ENCODE measurements at places on chromosomes 6 and 20.

- DNase-seq, result peak; percentile 57
Observed at GRCh38 chr6:116369964-116370759, 585 bp upstream of the DSE start.

- peak; percentile 80 for DNase-seq
Observed at GRCh38 chr6:19297880-19298279, 539.3 kb upstream of the ID4 start.

- no peak for DNase-seq
Observed at GRCh38 chr6:100809346-100809745, 71.8 kb downstream of the ASCC3 start.

GRCh38 chr6:1348675-1349074 is 36.8 kb downstream of the FOXQ1 start:
- DNase-seq, result no peak

- no peak for DNase-seq
Observed at GRCh38 chr20:42656130-42656529, 533.6 kb downstream of the PTPRT start.

DNA sequence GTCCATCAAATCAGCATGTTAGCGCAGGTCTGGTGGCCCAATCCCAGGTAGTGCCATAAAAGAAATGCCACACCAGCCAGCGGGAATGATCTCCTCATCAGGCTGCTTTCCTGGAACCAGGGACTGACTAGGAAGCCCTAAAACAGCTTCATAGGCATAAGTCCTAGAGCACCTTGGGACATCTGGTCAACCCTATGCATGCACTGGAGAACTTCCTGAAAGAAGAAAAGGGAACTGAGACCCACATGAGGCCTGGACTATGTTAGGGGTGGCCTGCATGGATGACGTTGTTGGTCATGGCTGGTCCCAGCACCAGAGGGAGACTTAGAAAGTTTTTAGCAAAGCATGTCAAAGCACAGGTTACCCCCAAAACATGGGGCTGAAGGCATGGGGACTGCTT is 7.6 kb upstream of the KCNK16 start:
- no peak for DNase-seq

DNA sequence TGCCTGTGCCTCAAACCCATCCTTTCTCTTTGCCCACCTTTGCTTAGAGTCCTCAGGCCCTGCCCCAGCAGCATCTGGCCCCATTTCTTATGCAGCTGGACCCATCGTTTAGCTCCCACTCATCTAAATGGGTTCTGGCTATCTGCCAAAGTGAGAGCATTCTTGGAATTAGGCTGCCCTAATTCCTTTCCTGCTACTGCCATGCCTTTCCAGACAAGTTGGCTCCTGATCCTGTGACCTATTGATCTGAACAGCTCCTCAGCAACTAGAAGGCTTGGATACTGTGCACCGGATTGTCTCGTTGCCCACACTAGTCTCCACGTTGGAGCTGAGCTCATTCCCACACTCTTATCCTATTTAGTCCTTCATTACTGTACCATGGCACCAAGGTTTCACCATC is 22.9 kb downstream of the DZANK1 start:
- no peak for DNase-seq

DNA sequence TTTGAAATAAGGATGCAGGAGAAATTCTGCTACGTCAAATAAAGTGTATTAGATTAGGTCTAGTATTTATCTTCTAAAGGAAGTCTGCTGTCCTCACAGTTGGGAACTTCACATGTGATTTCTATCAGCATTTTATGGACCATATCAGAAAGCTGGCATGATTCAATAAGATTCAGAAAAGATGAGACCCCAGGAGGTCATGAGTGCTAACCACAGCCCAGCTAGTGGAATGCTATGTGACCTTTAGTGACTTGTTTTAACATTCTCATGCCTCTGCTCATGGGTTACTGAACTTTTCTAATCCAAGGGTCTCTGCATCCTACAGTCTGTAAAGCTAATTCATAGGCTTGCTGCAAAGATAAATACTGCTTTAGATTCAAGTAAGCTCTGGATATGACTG is 150.1 kb downstream of the GMPR start:
- DNase-seq, result no peak

GRCh38 chr6:85923013-85923430 is 280.3 kb upstream of the SYNCRIP start:
- DNase-seq, result peak; percentile 55

DNA sequence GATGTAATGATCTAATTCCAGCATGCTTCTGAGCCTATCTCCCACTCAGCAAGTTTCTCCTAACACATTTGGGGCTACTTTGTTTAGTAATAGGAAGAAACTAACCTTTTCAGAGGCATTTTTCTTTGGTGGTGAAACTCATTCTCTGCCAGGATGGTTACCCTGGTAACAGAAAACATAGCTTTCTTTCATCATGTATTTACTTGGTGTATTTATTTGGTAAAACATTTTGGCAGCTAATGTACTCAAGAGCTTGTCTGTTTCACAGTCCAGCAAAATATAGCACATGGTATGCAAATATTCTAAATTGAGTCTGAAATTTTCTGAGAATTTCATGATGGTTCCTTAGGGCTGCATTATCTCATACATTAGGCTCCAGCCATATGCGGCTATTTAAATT is 100.0 kb downstream of the SLC35B3 start:
- DNase-seq, result peak; percentile 30

GRCh38 chr20:55159230-55159629 is 683.8 kb downstream of the DOK5 start:
- no peak for DNase-seq

- DNase-seq, result no peak
Observed at GRCh38 chr6:75449630-75450206, 43.9 kb downstream of the FILIP1 start.

DNA sequence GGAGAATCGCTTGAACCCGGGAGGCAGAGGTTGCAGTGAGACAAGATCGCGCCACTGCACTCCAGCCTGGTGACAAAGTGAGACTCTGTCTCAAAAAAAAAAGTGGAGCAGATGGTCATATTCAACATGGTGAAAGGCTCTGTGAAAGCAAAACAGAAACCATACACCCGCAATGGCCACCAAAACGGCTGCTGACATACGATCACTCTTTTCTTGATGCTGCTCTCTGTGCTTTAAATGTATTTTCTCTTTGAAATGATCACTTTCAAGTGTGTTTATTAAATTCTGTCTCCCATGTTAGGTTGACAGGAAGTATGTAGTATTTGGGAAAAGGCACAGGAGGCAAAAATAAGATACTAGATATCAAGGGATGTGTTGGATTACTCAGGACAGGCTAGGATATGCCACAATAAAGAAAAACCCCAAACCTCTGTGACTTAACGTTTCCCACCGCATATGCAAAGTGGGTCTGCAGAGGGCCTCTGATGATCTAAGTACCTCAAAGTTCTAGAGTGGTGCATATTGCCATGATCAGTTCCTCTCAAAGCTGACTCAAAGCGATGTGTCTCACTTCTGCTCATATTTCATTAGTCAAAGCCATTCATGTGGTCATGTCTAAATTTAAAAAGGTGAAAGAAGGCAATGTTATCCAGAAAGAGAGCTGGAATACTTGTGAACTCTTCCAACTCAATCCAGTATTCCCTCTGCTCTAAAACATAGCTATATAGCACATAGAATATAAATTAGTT is 155.1 kb upstream of the SOX4 start:
- no peak for DNase-seq

DNA sequence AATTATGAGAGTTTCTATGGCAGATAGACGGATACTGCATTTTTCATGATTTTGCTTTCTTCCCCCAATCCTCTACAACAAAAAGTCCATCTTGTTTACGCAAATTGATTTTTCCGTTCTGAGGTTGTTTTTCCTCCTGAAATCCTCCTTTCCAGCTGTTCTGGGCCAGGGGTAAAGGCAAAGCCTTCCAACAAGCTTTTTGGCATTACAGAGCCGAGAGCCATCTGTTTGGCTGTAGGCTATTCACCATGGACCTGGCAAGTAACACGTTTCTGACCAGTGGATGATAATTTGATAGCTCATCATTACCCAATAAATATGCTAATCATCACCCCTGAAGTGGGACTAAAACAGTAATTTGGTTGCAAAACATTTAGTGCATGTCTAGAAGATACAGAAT is 226.5 kb downstream of the CBLN4 start:
- no peak for DNase-seq

DNA sequence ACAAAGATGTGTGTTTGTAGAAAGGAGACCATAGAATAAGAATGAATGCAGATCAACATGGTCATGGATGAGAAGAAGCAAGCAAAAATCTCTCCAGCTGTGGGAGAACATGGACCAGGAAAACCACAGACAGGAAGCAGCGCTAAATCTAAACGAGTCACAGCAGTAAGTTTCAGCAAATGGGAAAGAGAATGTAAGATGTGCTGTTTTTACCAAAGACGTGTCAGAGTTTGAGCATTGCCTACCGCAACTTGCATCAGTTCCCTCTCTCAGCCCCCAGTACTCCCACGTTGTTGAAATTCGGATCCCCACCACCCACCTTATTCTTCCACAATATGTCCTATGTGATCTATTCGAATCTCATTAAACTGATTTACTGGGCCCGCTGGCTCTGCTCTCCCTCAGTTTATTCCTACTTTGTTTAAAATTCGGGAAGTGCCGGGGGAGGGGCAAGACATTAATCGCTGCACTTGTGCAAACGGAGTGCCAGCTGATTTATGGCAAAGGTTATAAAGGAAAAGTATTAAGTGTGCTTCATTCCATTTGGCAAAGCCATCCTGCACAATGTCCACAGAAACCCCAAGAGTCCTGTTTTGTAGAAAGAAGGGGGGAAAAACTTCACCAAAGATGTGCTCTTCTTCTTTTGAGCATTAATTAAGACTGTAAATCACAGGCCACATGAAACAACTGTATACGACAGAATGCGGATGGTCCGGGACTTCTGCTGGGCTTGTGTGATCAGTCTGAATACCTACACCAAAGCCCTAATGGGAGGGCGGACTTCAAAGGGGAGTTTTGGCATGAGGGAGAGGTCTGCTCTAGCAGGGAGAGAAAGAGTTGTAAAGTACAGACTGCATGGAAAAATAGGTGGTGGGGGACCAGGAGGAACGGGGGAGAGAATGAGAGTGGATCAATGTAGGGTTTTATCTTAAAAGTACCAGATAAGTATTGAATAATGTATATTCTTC is 59.1 kb upstream of the PRDM1 start:
- DNase-seq, result no peak

DNA sequence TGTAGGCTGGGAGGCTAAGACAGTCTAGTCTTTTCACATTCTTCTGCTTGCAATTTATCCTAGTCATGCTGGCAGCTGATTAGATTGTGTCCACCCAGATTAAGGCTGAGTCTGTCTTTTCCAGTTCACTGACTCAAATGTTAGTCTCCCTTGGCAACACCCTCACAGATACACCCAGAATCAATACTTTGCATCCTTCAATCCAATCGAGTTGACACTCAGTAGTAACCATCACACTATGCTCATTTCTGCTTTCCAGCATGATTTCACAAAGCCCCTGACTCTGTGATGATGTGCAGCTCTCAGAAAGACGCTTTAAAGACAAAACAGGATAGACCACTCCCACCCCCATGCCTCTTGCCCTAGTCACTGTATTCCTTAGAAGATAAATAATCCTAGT is 693.0 kb downstream of the HTR1B start:
- DNase-seq, result no peak

- DNase-seq, result no peak
Observed at GRCh38 chr6:82761674-82762345, 303.8 kb downstream of the UBE3D start.

DNA sequence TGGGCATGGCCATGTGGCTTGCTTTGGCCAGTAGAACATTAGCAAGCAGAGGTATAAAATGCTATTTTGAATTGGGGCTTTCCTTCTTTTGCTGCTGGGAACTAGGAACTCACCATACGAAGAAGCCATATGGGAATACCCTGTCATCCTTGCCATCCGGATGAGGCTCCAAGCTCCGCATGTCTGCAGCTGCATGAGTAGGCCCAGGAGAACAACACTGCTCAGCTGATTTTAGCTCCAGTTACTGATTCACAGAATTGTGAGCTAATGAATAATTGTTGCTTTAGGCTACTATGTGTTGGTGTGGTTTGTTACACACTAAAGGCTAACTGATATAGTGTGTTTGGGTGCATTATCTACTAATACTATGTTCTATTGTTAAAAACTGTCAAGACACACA is 2.7 kb upstream of the PLCB4 start:
- DNase-seq, result no peak

- DNase-seq, result no peak
Observed at GRCh38 chr6:30044630-30045029, 16.4 kb upstream of the POLR1H start.

DNA sequence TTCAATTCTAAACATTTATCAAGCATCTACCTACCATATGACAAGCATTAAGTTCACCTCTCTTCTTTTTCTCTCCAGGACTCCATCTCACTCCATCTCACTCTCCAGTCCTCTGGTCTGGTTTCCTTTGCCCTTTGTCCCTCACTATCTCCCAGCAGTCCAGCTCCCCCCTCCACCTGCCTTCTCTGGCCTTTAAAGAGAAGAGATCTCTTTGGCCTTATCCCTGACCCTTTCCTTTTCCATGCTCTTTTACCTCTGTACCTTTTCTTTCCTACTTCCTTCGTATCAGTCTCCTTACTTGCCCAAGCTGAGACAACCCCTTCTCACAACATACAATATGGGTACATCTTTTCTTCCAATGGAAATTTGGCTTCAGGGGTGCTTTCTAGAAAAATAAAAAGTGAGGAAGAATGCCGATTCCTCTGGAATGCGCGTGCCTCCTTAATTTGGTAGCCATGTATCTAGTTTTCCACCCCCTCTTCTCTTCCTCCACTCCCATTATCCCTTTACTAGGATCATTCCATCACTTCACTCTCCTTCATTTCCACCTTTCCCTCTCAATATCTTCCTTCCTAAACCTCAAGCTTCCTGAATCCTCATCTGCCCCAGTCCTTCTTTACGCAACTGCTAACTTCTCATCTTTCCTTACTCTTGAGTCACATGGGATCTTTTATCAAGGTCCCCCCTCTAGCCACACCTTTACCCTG is 745 bp upstream of the AGPAT1 start:
- no peak for DNase-seq

DNA sequence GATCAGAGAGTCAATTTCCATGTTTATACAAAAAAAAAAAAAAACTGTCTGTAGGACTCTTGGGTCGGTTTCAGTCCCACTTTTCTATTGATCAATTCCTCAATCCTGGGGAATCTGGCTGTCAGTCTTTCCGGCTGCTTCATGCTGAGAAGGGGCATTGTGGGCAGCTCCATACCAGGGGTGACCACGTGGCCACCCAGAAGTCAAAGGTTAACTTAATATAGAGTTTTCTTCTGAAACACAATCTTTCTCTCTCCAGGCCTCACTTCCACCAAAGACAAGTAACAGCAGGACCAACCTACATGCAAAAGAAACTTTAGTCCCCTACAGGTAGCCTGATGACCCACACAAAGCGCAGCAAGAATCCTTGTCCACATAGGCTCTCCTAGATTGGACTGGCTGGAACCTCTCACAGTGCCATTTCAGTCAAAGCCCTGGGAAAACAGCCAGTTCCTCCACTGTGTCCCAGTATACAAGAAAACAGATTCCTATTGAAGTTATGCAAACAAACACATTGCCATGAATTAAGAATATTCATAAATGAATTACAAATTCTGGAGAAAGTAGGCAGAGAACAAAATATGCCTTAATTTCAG is 18.5 kb upstream of the SERPINB9 start:
- no peak for DNase-seq
